Activated CD4-positive, alpha-beta T cell treated with anti-CD3 and anti-CD28 coated beads, Interleukin-2, amount 50 U/mL, for 24 hours (primary cell): ENCODE measurements at places on chromosomes 2 and 18.

- no peak for DNase-seq
Measured at GRCh38 chr2:136178941-136179601, 61.1 kb upstream of the CXCR4 start.

DNA sequence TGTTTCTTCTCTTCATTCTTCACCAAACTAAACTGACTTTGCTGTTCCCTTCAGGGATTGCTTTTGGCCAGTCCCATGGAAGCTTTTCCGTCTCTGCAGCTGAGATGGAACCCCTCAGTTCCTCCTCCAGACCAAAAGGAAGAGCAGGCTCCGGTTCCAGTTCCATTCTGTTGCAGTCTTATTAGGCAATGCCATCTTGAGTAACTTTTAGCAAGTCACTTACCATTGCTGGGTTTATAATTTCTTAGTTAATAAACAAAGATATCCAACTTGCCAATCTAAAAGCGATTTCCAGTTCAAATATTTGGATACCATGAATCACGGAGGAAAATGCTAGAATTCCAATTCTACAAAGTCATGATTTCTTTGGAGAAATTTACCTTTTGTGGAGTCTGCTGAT lies 214.3 kb upstream of the LYPD1 start:
- DNase-seq: no peak

DNA sequence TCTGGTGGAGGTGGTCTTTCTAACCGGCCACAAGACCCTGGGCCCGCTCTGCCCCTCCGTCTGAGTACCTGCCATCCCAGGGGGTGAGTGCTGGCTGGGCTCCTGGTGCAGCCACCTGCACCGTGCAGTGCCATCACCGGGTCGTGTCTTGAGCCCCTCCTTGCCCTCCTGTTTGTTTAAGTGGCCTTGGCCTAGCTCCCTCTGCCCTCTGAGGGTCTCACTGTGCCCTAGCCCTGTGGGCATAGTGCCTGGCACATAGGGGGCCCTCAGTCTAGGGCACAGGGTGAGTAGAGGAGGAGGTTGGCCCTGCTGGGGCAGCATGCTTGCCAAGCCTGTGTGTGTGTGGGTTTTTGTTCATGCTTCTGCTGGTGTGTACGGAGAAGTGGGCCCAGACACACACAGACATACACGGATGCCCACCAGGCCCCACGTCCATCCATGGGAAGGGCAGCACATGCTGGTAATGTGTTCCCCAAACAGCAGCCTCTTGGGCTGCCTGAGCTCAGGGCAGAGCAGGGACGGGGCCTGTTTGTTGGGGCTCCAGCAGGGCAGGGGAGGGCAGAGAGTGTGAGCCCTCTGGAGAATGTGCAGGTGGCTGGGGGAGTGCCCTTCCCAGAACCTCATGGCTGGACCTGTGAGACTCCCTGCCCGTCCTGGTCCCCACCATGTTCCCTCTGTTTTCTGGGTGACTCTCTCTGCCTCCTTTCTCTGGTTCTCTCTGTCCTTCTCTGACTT lies 94.6 kb downstream of the GLI2 start:
- no peak for DNase-seq

- no peak for DNase-seq
Measured at GRCh38 chr2:234722176-234722575, 225.3 kb upstream of the ARL4C start.

- no peak for DNase-seq
Measured at GRCh38 chr2:62265106-62265505, 69.2 kb downstream of the B3GNT2 start.

GRCh38 chr18:35171315-35171987 lies 69.4 kb upstream of the ZNF397 start:
- DNase-seq: no peak

GRCh38 chr18:22667616-22668422 lies 250.1 kb upstream of the CTAGE1 start:
- no peak for DNase-seq

DNA sequence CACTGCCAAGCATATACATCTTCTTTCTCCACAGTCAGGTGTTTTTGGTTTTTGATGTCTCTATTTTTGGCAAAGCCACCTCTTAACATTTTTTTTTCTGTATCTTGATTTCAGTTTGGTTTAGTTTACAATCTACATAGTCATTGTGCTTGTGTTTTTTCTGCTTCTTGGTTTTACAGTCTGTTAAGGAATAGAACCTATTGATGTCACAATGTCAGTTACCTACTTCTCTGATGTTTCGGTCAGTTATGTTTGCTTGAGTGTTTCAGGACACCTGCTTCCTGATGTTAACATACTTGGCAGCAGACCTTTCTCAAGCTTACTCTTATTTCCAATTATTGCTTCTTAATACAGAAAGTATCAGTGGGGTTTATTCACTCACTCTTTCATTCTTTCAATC lies 253.3 kb downstream of the SPAG16 start:
- no peak for DNase-seq

DNA sequence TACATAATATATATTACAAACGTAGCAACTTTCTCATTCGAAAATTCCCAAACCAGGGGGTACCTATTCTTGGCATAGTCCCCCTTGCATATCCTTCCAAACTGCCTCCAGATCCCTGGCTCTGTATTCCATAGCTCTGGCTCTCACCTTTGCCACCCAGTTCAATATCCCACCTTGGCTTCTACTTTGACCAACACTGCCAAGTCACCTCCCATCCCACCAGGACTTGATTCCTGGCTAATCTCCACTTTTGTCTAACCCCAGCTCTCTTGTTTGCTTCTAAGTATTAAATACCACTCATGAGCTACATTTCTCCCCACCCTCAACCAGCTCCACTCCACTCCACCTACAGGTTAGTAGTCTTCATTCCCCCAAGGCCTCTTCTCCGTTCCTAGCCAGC lies 103.2 kb upstream of the WDR75 start:
- no peak for DNase-seq

DNA sequence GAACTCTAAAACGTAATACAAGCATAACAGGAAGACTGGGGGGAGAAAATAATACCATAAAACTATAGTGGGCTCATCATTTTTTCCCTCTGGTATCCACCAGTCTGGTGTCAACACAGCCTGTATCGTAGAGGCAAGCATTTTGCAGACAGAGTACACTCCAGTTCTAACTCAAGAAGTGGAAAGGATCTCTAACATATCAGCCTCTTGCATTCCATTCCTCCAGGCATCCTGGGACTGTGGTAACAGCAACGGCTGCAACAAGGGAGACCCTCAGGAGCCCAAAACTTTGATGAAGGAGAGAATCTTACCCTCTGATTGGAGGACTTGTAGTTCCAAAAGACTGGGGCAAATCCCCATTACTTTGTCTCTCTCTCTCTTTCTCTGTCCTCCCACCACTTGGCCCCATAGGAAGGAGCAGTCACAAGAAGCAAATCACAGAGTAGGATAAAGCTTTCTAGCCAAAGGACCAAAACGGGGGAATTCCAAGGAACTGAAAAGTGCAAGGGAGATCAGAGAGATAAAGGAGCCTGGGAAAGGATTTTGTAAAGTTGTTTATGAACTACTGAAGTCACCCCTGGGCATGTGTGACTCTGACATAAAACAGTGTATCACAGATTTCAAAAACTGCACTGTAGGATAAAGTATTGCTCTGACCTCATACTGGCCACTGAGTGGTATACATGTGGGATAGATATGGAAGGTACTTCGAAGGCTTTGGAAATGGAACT lies 11.9 kb downstream of the FRZB start:
- no peak for DNase-seq

- no peak for DNase-seq
Measured at GRCh38 chr18:37694516-37694915, 128.9 kb upstream of the CELF4 start.

DNA sequence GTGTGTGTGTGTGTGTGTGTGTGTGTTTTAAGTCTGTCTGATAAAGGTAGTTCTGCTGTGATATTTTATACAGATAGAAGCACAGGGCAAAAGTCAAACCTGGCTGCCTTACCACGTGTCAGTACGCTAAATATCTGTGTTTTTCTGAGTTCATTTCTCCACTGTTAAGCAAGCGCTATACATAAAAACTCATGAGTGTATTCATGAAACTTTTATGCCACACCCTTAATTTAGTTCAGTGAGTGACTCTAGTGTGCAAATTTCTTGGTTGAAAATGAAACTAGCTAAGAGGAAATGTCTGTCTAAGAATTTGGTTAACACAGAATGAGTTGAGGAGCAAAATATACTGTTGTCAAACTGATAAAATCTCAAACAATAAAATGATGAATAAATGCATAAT lies 11.2 kb downstream of the CASP10 start:
- DNase-seq: no peak

- DNase-seq: no peak
Measured at GRCh38 chr2:127012215-127012614, 94.7 kb downstream of the BIN1 start.

DNA sequence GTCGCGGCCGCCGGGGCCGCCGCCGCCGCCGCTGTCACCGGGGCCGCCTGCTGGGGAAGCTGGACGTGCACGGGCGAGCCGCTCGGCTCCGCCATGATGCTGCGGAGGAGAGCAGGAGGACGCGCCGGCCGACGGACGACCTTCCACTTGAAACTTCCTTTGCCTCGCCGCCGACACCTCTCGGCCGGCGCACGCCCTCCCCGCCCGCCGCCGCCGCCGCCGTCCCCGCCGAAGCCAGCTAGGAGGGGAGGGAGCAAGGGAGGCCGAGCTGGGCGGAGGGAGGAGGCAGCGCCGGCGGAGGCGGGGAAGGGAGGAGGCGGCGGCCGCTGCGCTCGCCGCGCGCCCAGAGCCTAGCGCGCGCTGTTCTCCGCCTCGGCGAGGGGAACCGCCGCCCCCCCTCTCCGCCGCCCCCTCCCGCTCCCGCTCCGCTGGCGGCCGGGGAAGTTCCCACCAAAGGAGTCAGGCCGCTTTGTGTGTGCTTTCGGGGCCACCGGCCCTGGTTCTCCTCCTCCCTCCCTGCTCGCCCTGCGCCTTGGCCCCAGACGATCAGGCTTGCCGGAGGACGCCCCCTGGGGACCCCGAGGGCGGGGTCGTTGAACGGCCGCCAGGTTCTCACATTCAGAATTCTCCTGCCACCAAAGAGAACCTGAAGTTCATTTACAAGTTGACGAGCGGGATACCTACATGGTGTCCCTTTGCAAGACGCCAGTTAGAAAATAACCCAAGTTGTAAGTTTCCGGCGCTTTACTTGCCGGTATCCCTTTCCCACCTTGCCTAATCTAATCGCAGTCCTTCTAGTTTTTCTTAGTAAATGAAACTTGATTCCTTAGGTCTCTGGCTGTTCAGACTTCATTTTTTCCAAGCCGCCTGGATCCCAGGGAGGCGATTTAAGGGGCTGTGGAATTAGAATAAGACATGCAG lies at the start of gene STK39:
STK39 (minus strand) TSS at position 255 of the 921 bp plus-strand sequence; CDS start at position 95, 160 bp downstream.
- peak; percentile 53 for DNase-seq

- DNase-seq: no peak
Measured at GRCh38 chr2:228658998-228659397, 477.5 kb upstream of the SPHKAP start.

- DNase-seq: no peak
Measured at GRCh38 chr2:166609183-166609959, 115.3 kb upstream of the SCN7A start.

- no peak for DNase-seq
Measured at GRCh38 chr2:95306336-95306895, 9.3 kb downstream of the KCNIP3 start.

DNA sequence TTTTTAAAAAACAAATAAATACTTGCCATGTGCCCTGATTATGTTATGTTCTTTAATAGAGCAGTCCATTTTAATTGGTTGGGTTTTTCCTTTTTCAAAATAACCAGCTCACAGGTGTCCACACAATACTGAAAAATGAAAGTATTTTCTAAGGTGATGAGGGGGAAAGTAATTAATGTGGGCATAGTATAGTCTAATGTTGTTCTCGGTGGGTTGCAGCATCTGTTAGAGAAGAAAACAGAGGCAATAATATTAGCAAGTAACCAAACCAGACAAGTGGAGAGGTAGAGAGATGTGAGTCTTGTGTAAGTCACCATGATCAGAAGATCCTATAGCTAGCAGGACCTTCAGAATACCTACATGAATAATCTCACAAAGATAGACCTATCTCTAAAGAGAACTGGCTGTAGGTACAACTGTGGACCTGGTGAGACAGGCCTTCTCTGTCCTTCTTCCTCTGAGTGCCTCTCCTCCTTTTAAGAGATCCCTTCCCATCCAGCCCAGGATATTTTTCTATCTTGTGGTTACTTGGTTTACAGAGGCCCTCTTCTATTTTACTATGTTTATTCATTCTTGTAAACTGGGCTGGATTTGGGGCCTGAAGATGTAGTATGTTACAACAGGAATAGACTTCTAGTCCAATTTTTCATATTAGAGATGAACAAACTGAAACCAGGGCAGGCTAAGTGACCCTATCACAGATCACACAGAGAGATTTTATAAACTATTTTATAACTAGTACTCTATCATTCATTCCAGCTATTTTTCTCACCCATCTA lies 67.1 kb upstream of the MSTN start:
- DNase-seq: no peak

DNA sequence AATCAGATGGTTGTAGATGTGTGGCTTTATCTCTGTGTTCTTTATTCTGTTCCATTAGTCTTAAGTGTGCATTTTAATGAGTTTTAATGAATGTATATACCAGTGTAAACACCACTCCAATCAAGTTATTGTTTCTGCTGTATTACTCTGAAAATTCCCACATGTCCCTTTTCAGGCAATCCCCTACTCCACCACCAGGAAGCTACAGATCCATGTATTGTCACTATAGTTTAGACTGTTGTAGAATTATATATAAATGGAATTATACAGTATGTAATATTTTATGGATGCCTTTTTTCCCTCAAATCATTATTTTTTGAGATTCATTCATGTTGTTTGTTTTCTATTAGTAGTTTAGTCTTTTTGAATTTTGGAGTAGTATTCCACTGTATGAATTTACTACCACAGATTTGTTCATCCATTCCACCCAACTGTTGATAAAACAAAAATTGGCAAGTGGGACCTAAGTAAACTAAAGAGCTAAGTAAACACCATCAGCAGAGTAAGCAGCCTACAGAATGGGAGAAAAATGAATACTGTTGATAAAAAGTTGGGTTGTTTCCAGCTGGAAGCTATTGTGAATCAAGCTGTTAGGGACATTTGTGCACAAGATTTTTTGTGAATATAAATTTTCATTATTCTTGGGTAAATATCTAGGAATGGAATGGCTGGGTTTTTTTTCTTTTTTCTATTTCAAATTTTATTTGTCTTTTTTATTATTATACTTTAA lies 262.0 kb downstream of the CAMKMT start:
- no peak for DNase-seq

GRCh38 chr2:76316691-76317090 lies 606.0 kb upstream of the GCFC2 start:
- DNase-seq: no peak

- DNase-seq: no peak
Measured at GRCh38 chr18:54734059-54734458, 94.2 kb upstream of the RAB27B start.

DNA sequence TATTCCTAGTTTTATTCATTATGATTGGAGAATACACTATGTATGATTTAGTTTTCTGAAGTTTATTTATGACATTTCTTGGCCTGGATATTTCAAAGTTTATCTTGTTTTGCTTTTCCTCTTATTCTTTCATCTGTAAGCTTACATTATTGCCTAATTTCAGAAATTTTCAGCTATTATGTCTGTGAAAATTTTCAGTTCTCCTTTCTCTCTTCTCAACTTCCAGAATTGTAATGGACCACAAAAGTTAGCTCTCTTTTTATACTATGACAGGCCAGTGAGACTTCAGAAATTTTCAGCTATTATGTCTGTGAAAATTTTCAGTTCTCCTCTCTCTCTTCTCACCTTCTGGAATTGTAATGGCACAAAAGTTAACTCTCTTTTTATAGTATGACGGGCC lies 97.2 kb upstream of the SCN7A start:
- no peak for DNase-seq

- no peak for DNase-seq
Measured at GRCh38 chr2:232793271-232793670, 16.9 kb upstream of the KCNJ13 start.

GRCh38 chr2:234258562-234259141 lies 208.2 kb downstream of the SPP2 start:
- no peak for DNase-seq
